ENCODE measurements at places on chromosomes 16 and 17.

GRCh38 chr17:55420067-55420775 is 1.4 kb downstream of the MMD start:
- DNase-seq = peak; percentile 59

DNA sequence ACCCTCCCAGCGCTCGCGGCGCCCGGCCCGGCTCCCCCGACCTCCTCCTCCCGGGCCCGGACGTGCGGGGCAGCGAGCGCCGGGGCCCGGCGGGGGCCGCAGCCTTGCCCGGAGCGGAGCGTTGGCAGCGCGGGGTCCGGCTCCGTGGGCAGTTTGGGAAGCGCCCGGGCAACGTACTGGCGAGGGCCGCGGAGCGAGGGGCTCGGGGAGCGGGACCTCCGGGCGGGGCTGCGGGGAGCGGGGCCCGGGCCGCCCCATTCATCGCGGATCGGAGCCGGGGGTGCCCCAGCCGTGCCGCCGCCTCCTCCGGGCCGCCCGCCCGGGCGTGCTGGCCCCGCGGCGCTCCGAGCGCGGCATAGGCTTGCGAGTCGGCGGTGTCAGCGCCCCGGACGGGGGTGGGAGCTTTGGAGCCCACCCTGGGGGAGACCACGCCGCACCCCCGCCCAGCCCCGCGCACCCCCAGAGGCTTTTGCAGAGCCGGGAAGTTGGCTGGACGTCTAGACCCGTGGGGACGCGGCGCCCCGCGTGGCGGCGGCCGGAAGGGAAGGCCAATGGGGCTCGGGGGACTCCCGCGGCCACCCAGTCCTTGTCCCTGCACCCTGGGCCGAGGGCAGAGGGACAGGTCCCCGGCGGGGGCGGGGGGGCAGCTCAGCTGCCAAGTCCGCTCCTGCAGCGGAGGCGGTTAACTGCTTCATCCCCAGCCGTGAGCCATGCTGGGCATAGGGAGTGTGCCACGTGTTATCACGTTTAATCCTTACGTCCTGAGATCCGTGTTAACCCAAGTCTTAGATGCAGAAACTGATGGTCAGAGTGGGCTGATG is 852 bp downstream of the ZNF469 start:
- no peak for DNase-seq

DNA sequence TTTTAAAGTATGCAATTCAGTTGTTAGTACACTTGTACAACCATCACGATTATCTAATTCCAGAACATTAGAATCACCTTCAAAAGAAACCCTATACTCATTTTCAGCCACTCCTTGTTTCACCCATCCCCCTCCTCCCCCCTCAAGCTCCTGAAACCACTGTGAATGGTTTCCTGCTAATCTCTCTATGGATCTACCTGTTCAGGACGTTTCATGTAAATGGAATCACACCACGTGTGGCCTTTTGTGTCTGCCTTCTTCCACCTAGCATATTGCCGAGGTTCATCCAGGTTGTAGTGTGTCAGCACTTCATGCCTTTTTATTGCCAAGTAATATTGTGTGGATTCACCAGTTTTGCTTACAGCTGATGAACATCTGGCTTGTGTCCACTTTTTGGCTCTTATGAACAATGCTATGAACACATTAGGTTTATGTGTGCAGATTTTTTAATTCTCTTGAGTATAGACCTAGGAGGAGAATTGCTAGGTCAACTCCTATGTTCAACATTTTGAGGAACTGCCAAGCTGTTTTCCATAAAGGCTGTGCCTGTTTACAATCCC is 17.8 kb downstream of the EIF4A3 start:
- DNase-seq = no peak

GRCh38 chr16:27364493-27365141 is 37.4 kb upstream of the IL21R start:
- DNase-seq = no peak

DNA sequence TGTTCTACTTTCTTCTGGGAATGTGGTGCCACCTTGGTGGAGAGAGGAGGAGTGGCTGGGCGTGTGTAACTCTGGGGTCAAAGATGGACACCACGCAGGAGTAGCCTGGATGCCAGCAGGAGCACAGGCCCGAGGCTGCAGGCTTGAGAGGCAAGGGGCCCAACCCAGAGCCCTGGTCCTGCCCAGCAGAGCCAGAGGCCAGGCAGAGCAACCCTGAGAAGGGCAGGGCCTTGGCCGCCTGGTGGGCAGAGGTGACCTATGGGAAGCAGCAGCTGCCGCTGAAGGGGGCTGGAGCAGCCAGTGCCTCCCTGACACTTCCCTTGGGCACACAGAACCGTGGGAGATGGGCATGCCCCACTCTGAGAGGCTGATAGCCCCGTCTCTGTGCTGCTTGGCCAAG is 18.0 kb upstream of the CPSF4L start:
- DNase-seq = no peak

GRCh38 chr16:2811703-2812471 is 5.2 kb upstream of the PRSS21 start:
- DNase-seq = no peak

GRCh38 chr17:951325-952132 is 28.0 kb downstream of the NXN start:
- no peak for DNase-seq

- no peak for DNase-seq
Observed at GRCh38 chr17:7413346-7413985, 5.8 kb downstream of the NLGN2 start.

GRCh38 chr16:51095084-51095881 is 55.8 kb downstream of the SALL1 start:
- DNase-seq = no peak

DNA sequence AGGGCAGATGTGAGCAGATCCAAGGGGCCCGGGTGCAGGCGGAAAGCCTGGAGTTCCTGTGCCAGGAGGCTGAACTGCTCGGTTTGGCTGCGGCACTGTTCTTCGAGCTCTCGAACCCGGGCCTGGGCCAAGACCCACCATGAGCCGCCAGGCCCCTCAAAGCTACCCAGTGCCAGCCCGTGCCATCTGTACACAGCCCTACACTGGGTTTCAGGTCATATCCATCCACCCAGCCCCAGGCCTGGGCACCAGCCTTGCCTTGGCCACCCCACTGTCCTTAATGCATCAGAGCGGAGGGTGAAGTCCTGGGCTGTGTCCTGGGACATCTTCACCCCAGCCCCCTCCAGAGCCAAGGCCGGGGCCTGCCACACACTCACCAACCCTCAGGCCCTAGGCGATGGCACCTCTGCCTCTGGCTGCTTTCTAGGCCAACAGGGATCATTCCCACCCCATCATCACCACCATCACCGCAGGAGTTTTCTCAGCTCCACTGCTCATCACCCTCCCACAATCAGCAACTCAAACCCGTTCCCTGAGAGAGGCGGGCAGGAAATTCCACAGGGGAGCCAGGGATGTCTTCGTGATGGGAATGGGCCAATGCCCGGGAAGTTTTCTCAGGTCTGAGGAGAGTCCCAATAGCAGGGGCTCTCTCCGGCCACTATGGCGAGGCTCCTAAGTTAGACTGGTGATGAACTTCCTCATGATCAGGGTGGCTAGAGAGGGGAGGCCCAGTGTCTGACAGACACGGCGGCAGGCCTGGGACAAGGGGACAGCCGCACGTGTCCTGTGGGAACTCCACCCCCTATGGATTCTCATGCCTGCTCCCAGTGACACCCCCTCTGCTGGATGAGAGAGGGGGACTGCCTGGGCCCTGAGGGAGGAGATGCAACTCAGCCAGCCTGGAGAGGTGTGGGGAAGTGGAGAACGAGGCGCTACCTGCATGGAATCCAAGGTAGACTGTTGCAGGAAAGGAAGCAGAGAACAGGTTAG is 9.1 kb downstream of the TSPOAP1 start:
- no peak for DNase-seq

DNA sequence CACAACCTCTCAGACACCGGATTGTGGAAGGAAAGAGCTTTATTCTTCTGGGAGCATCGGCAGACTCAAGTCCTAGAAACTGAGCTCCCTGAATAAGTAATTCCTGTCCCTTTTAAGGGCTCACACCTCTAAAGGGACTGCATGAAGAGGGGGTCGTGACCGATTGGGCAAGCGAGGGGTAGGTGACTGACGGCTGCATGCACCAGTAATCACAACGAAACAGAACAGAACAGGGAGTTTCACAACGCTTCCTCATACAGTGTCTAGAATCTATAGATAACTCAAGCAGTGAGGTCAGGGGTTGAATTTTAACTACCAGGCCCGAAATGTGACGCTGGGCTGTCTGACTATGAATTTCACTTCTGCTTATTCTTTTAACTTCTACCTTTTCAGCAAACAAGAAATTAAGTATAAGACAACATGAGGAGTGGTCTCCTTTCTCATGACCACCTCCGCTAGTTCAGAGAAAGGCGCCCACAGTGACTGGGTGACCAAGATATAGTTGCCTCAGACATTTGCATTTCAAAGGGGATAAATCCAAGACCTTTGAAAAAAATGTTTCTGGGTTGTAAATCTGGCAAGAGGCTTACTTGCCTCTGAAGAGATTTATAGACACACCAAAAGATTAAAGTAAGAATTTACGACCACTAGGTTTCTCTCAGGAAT is 88.4 kb upstream of the ATF7IP2 start:
- DNase-seq = no peak

DNA sequence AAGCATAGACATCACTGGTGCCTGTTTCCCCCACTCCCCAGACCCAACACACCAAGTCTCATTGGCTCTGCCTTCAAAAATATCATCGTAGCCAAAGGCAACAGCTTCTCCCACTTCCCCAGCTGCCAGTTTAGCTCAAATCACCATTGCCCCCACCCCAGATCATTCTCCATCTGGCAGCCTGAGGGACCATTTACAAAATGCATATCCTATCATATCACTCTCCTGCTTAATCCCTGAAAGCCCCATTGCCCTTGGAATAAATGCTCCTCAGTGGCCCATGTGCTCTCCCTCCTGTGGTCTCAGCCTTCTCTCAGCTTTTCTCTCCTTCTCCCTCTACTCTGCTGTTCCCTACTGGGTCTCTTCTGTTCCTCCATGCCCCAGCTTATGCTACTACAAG is 68.3 kb downstream of the CACNG3 start:
- no peak for DNase-seq

DNA sequence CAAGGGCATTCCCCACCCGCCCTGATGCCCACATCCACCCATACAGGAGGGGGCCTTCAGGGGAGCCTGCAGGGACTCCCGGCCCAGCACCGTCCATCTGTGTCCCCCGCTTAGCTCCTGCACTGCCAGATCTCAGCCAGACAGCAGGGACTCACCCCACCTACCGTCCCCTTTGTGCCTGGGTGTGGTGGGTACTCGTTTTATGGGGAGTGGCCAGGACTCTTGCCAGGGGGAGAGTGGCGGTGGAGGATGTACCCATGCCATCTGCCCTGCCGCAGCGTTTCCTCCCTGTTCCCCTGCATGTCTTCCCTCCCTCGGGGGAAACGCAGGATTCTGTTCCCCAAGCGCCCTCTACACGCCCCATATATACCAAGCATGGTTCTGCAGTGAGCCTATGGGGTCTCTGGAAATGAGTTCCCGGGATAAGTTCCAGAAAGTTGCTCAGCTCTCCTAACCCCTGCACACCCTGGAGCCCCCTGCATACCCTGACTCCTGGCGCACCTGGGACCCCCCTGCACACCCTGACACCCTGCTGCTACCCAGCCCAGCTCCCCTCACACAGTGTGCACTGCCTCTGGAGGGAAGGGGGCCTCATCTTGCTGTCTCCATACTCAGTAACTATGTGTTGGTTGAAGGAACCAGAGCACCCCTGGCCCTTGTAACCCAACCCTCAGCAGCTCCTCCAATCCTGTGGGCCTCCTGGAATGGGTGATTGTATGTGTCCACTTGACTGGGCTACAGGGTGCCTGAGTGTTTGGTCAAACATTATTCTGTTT is 4.2 kb upstream of the MAFG start:
- peak; percentile 67 for DNase-seq

DNA sequence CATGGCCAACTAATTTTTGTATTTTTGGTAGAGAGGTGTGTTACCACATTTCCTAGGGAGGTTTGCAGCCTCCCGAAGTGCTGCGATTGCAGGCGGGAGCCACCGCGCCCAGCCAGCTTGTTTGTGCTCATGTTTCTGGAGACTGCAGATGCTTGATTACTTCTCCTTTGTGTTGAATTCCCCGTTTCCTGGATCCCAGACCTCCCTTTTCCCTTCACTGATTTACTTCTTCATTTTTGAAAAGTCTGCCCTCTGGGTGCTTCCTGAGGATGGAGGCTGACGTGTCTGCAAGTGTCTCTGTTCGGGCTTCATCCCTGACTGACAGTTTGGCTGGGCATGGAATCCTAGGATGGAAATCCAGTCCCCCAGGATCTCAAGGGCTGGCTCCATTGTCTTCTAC is 7.0 kb upstream of the TRIM47 start:
- no peak for DNase-seq

DNA sequence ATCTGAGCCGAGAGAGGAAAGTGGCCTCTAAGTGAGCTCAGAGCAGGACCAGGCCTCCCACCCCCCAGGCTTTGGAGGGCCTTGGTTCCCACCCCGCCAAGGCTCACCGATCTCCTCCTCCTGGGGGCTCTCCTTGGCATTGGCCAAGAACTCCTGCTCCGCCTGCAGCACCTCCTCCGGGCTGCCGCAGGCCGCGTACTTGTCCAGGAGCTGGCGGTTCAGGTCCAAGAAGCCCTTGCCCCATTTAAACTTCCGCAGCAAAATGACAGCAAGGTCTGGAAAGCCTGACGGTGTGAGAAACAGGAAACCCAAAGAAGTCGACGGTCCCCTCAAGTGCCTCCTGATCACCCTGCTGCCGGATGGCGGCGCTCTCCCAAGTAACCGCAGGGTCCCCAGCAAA is 1.7 kb downstream of the TSR3 start:
- DNase-seq = no peak

DNA sequence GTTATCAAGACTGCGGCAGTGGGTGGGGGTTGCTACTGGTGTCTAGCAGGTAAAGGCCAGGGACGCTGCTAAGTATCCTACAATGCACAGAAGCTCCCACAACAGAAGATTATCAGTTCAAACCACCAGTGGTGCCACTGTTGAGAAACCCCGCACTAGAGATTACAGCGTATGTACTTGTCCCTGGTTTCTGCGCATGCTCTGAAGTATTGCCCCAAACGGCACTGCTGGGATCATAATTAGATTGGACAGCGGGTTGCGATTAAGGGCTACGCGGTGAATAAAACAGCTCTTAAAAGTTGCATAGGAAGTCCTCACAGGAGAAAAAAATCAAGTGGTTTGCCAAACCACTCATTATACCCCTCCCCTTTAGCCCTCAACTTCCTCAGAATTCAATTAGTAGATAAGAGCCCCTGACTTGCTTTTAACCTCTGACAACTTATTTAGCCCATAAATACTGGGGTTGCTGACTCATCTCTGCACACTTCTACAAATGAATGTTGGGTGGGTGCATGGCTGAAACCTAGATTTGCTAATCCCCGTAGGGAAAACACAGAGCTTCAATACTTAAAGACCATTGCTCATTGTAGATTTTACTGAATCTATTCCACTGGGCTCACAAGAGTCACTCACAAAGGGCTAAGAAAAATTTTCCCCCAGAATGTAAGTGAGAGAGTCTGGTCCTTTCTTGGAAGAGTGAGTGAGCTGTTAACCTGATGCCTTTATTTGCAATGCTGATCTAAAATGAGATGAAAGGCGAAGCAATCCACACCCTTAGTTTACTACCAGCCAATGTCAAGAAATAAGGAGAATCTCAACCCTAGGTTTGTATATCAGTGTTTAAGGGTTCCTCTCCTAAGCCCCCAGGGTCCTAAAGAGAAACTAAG is 91.8 kb downstream of the RGS9 start:
- peak; percentile 13 for DNase-seq

- DNase-seq = no peak
Observed at GRCh38 chr16:72800524-72801161, 247.3 kb downstream of the ZFHX3 start.

- DNase-seq = no peak
Observed at GRCh38 chr17:44529864-44530263, 26.7 kb upstream of the GPATCH8 start.
